Amygdala (tissue), 56 donors: ENCODE measurements at places on chromosomes 1 and 21.

GRCh38 chr21:35622612-35623011, 437.7 kb downstream of the SETD4 start:
- no peak for DNase-seq

DNA sequence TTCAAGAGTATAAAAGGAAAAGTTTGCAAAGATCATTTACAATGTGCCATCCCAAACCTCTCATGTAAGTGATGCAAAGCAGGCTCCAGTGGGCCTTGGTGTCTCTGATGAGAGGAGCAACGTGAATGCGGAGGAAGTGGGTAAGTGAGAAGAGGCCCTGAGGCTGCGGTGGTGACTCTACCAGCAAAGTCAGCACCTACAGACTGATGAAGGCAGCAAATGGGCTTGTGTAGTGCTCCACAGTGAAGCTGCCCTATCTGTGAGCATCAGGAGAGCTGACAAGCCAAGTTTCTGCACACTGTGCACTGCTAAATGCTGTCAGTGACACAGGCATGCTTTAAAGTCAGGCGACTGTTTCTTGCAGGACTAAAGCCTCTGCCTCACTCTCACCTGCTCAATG, 15.6 kb upstream of the RAP1A start:
- peak; percentile 3 for DNase-seq

DNA sequence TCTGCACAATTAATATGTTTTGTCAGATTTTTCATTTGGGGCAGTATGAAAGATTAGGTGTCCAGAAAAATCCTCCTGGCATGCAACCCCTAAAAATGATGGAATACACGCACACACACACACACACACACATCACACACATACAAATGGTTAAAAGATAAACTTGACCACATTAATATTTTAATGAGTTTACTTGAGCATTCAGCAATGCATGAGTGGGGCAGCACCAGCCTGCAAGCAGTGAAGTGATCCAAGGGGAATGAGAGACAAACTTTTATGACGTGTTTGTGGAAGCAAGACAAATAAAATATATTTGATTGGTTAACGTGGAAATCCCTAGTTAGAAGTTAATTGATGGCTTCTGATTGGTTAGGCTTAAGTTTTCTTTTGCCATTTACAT, 29.1 kb upstream of the SOAT1 start:
- DNase-seq, result no peak

DNA sequence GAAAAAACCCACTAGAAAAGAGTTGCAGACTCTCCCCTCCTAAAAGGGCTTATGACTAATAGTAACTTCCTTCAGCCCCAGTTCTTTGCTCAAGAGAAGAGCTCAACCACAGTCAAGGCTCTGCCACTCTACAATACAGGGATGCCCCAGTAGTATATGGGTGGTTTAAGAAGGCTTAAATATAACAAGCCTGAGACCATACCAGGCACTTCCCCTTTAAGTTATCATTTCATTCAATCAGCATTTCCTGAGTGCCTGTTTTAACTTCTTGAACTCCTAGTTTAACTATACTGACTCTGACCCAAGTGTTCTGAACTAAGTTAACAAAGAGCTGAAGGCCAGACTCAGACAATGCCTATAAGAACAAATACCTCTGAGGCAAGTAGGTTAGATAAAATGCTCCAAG, 19.8 kb downstream of the PRPF38A start:
- no peak for DNase-seq

DNA sequence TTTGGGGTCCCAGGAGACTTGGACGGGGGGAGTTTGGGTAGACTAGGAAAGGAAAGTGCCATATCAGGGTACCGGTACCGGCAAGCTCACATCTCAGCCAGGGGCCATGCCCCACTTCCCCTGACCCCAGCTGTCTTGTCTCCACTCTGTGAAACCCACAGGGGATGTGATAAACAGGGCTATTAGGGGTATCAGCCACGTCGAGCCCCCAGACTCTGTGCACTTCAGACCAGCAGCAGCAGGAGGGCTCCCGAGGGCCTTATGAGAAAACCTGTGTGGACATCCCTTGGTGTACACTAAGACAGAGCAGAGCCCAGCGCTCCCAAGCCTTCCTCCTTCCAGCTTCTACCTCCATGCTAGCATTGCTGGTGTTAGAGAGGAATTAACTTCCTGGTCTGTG, 46.3 kb downstream of the TNNT2 start:
- no peak for DNase-seq

GRCh38 chr21:46054031-46054430, 43.9 kb upstream of the COL6A2 start:
- no peak for DNase-seq

GRCh38 chr1:92975551-92976232, 14.4 kb upstream of the DIPK1A start:
- DNase-seq, result no peak

- no peak for DNase-seq
These were observed 1383.1 kb upstream of the ADGRL2 start for GRCh38 chr1:80417671-80418070.

DNA sequence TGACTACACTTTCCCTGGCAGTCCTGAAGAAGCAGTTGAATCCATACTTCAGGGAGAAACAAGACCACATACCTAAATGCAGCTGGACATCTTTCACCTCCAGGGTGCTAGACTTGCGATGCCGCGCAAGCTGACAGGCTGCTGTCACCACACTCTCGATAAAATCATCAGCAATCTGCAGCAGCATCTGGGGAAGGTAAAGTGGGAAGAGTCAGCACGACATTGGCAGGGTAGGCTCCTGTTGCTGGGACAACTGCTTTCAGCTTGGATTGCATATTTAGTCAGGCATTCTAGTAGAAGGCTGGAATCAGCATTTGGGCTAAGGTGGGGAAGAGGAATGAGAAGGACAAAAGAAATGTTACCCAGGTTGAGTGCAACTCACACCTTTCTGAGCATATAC, 21.1 kb downstream of the RAB42 start:
- no peak for DNase-seq

DNA sequence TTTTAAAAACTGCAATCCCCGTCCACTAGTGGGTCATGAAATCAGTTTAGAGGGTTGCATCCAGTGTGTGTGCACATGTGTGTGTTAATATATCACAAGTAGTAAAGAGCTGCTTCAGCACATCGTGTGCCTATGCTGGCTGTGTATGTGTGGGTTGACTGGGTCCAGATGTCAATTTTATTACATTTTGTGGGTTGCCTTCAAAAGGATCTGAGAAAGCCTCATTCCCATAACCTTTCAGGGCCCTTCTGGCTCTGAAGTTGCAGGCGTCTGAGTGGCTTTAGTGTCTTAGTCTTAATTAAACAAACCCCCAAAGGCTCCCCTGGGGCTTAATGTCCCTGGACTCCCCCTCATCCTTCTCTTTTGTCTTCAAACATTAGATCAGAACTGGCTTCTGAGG, 19.8 kb downstream of the PLA2G2D start:
- DNase-seq, result no peak

- DNase-seq, result peak; percentile 27
These were observed 103.8 kb downstream of the LRRC7 start for GRCh38 chr1:69671363-69672010.

DNA sequence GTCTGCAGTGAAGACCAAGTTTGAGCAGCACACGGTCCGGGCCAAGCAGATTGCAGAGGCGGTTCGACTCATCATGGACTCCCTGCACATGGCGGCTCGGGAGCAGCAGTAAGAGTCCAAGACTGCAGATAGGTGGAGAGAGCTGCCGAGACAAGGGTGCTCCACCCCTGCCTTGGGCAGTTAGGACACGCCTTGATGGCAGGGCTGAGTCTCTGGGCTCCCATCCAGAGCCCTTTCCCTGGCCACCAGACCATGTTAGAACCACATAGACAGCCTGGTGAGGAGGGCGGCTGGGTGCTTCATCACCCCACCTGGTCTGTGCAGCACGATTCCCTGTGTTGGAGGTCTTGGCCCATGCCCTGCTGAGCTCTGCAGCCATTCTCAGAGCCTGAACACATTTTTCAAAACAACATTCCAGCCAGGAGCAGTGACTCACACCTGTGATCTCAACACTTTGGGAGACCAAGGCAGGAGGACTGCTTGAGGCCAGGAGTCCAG, 17.3 kb upstream of the MIIP start:
- DNase-seq, result no peak

- no peak for DNase-seq
These were observed 850 bp upstream of the KHDC4 start for GRCh38 chr1:155934936-155935590.

- no peak for DNase-seq
These were observed 858.3 kb upstream of the TMPRSS15 start for GRCh38 chr21:19261731-19262376.
